Hematopoietic multipotent progenitor cell (in vitro differentiated cells): ENCODE measurements at places on chromosomes 3 and 15.
A peak's percentile ranks its signal among the peaks of the same experiment; 100 is the strongest.

DNA sequence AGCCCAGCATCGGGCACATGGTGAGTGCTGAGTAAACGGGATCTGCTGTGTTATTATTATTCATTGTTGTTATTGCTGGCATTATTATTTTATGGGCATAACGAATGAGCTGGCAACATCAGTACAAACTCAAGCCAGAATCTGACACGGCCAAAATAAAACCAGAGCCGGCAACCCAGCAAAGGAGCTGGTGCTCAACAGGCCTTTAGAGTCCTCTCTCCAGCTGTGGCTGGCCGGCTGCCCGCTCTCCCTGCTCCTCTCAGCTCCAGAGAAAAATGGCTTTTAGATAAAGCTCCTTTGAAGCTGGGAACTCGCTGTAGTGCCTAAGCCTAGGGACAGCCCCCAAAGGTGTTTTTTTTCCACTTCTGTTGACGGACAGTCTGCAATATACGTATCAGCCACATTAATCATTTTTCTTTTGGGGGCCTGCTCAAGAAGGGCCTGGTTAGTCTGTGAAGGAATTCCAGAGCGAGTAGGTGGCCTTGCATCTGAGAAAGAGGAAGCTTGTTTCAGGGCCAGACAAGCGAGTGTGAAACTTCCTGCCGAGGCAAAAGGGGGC is 193.9 kb upstream of the UBE2E1 start:
- peak; percentile 64 for DNase-seq

- DNase-seq = no peak
Measured at GRCh38 chr3:50534681-50535330, 31.4 kb upstream of the CACNA2D2 start.

DNA sequence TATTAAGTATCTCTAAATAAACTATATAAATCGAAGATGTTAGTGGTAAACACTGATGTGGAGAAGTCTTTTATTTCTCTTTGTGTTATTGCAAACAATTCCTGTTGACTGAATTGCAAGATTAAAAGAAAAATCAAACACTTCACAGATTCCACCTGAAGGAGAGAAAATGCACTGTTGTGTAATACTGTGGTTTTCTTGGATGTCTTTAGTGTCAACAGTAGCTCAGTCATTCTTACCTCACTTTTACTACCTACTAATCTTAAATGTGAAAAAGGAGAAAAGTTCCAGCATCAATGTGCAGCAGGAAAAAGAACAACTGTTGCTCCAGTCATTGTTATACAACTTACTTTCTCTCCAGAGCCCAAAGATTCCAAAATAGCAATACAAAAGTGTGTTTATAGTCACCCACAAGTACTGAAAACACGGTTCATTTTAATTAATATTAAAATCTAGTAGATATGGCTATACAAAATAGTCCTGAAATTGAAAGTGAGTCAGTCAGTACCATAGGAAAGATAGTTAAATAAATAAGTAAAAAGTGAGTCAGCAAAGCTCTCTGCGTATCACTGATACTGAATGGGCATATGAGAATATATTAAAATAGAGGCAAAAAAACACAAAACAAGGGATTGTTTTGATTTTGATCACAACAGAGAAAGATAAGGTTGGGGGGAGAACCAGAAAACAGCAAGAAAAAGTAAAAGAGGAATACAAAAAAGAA is 90.5 kb upstream of the CSPG5 start:
- no peak for DNase-seq

DNA sequence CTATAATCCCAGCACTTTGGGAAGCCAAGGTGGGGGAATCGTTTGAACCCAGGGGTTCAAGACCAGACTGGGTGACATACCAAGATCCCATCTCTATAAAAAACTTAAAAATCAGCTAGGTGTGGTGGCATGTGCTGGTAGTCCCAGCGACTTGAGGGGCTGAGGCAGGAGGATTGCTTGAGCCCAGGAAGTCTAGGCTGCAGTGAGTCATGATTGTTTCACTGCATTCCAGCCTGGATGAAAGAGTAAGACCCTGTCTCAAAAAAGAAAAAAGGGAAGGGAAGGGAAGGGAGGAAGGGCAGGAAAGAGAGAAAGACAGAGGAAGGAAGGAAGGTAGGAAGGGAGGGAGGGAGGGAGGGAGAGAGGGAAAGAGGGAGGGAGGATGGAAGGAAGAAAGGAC is 133.7 kb upstream of the LRRN1 start:
- DNase-seq = no peak

- no peak for DNase-seq
Measured at GRCh38 chr3:55246033-55246432, 241.1 kb downstream of the WNT5A start.

- no peak for DNase-seq
Measured at GRCh38 chr3:10116138-10116460, 624 bp downstream of the BRK1 start.

- DNase-seq = no peak
Measured at GRCh38 chr15:67003586-67003985, 61.8 kb upstream of the SMAD3 start.

GRCh38 chr3:158739078-158739477 is 6.8 kb upstream of the RARRES1 start:
- no peak for DNase-seq

DNA sequence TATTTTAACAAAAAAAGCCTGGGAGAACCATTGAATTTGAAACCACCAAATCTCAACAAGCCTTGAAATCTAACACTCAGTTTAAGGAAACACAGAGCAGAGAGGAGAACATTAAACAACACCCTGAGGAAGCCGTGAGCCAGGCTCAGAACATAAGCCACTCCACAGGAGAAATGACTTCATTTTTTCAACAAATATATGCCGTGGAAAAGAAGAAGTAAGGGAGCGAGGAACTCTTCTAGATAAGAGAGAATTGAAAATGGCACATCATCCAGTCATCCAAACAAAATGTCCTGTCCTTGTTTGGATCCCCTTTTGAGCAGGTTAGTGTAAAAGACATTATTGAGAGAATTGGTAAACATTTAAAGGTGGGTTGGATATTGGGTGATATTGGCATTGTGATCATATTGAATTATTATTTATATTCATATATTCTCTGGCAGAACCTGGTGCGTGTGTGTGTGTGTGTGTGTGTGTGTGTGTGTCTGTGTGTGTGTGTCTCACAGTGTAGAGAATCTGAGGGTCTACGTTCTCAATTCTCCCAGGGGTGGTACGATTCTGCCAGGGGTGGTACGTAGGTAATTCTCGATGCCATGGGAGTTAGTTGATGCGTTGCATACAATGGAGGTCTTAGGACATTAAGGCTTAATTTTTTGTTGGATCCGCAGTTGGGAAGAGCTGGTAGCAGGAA is 94.4 kb downstream of the ST6GAL1 start:
- DNase-seq = no peak
